ENCODE measurements at places on chromosomes 16 and 17.

GRCh38 chr17:148757-149156, 11.4 kb downstream of the SCGB1C2 start:
- no peak for DNase-seq

GRCh38 chr17:78324391-78325075, 35.3 kb downstream of the SOCS3 start:
- peak; percentile 59 for DNase-seq

DNA sequence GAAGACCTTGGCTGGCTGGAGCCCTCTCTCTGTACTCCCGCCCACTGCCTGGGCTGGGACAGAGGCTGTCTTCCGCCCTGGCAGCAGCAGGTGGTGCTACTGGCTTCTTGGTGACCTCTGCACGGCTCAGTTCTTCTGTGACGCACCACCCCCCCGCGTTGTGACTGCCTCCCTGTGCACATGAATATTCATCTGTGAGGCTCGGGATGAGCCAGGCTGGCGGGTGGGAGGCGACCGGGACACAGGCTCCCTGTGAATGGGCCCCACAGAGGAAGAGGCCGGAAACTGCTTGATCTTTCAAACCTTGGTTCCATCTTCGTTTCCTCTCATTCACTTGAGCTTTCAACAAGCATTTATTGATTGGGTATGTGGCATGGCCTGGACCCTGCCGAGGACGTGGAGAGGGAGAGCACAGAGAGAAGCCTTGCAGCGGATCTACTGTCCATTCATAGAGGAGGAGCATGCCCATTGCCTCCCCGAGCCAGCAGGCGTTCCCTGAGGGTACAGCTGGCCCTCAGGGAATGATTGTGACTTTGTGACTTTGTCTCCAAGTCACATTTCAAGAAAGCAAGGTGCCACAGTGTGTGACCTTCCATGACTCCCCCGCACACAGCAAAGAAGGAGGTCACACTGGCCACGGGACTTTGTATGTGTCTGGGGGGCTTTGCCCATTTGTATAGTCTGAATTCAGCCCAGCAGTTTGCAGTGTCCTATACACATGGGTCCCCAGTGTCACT, 45.0 kb downstream of the B9D1 start:
- no peak for DNase-seq

GRCh38 chr16:10552281-10552680, 28.1 kb downstream of the EMP2 start:
- DNase-seq = no peak

GRCh38 chr17:28904800-28905199, 1.9 kb upstream of the DHRS13 start:
- DNase-seq = no peak

GRCh38 chr17:77310336-77310735, 169.6 kb downstream of the SEC14L1 start:
- no peak for DNase-seq

DNA sequence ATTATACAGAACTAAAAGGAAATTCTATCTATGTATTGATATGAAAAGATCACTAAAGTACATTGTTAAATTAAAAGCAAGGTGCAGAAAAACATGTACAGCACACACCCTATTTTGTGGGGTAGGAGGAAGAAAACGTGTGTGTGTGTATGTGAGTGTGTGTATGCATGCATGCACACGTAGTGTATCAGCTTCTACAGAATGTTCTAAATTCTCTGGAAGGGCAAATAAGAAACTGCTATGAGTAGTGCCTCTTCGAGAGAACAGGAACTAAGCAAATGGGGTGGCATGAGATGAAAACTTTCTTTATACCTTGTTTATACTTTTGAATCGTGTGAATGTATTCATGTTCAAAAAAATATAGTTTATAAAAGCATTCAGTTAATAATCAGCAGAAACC, 58.9 kb downstream of the TMC6 start:
- DNase-seq = no peak

GRCh38 chr16:19463468-19464315, 46.0 kb downstream of the TMC5 start:
- no peak for DNase-seq

DNA sequence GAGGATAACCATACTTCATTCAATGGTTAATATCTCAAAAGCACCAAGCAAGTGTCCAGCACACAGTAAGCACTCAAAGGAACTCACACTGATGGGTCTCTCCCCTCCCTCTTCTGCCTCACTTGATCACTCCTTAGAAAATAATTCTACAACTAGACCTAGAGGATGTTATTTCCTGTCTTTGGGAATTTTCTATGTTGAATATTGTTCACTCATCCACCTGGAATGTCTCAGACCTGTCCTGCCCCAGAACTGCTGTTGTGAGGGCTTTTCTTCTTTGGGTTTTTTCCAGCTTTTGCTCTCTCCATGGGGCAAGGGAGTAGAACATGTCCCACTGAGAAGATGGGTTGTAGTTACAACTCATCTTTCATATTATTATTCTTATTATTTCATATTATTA, 25.3 kb downstream of the NXPH3 start:
- no peak for DNase-seq

DNA sequence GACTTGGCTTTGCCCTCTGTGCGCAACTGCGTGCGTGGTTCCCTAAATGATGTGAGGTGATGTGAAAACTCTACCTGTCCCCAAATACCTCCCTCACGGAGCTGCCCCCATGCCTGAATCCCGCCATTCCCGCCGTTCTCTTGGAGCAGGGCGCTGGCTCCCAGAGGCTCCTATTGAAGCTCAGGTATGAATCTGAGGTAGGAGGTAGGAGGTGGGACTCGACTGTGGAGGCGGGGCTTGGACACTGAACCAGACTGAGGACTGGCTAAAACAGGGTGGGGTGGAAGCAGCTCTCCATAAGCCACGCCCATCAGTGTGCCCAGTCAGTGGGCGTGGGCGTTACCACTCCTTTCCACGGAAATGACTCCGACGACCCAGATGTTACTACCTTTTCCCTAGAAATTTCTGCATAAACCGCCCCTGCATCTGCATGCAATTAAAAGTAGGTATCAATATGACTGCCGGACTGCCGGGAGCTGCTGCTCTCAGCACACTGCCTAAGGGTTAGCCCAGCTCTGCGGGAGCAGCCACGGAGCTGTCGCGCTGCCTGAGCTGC, 41.0 kb downstream of the FOXL1 start:
- no peak for DNase-seq

- no peak for DNase-seq
Observed at GRCh38 chr16:31004658-31005057, 5.8 kb downstream of the STX1B start.

DNA sequence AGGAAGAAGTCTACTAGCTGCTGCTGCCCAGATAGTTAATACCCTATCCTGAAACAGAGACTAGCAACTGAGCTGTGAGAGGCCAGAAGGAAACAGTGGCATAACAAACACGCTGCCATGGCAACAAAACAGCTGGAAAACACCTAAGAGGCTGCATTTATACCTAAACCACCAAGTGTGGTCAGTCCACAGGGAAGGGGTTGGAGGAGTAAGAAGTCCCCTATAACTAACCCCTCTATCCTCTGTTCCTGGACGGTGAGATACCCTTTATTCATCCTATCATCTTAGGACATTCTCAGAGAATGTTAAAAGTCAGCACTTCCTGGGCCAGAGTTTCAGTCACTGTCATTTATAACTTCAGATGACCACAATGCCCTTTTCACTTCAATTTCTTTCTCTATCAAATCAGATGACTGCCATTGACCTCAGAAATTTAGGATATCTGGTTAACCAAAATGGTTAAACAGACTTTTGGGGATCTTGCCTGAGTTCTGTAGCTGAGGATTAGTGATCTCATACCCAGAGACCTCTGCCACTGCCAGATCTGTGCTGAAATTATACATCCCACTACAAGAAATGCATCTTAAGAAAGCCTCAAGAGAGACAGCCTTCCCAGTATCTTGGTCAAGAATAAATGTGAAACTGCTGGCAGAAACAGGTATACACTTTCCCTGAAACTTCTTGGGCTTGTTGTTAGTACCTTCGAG, 36.2 kb downstream of the STH start:
- DNase-seq = no peak

DNA sequence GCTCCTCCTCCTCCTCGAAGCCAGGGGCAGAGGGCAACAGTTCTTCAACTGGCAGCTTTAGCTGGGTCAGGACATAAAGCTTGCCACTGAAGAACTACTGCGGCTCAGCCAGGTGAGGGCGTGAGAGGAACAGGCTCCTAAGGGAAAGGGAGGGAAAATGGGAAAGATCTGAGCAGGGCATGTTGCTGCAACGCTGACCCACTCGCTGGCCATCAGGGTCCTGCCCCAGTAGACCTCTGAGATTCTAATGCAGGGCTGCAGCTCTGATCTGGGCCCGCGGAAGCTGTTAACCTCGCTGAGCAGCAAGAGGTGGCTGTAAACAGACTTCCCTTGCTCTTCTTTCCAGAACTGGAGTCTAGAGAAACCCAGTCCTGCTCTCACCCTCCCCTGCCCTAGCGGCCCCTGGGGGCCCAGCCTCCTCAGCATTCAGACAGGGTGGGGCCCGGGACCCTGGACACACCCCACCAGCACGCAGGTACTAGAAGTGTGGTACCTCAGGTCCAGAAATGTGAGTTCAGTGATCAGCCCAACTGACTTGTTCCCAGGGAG, 3.8 kb upstream of the TLCD2 start:
- peak; percentile 82 for DNase-seq

DNA sequence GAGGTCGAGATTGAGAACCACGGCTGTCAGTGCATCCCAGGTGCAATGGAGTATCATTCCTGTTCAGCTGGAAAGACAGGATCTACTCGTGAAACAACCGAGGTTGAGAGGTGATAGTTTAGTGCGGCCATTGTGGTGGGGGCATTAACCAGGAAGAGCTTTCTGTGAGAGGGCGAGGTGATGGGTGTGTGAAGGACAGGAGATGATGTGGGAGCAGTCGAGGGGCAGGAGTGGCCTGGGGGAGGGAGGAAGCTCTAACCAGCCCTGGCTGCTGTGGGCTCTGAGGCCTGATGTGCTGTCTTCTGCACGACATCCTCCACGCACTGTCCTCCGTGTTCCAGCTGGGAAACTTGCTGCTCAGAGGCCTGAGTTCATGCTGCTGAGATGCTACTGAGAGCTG, 22.0 kb downstream of the GOSR2 start:
- no peak for DNase-seq
